ENCODE measurements at places on chromosomes 7 and 10.

- DNase-seq = no peak
Observed at GRCh38 chr10:77643795-77644468, 6.3 kb upstream of the KCNMA1 start.

DNA sequence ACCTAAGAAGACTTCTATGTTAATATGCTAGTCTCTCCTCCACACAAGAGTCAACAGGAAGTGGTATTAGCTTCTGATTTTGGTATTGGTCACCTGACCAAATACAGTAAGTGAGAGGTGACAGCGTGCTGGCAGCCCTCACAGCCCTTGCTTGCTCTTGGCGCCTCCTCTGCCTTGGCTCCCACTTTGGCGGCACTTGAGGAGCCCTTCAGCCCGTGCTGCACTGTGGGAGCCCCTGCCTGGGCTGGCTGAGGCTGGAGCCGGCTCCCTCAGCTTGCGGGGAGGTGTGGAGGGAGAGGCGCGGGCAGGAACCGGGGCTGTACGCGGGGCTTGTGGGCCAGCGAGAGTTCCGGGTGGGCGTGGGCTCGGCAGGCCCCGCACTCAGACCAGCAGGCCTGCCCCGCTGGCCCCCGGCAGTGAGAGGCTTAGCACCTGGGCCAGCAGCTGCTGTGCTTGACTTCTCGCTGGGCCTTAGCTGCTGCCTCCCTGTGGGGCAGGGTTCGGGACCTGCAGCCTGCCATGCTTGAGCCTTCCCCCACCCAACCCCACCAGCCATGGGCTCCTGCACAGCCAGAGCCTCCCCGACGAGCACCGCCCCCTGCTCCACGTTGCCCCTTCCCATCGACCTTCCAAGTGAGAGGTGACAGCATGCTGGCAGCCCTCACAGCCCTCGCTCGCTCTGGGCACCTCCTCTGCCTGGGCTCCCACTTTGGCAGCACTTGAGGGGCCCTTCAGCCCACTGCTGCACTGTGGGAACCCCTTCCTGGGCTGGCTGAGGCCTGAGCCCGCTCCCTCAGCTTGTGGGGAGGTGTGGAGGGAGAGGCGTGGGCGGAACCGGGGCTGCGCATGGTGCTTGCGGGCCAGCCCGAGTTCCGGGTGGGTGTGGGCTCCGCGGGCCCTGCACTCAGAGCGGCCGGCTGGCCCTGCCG is 4.2 kb upstream of the ACSL5 start:
- DNase-seq = no peak

DNA sequence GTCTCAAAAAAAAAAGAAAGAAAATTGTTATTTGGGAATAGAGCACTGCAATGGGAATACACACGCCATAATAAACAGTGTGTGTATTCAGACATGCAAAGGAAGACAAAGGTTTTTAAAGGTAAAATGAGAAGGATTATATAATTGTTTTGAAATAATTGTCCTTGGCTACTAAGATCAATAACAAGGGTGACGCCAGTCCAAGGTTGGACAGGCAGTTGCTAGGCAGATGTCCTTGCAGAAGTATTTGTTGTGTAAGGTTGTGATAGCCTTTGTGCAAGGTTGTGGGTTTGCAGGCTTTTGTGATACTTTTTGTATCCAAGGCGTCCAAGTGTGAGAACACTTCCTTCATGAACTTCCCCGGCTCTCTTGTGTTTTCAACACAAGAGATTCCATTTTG is 72.3 kb upstream of the PRLHR start:
- DNase-seq = no peak

GRCh38 chr7:47288060-47288459 is 293.9 kb downstream of the TNS3 start:
- no peak for DNase-seq

DNA sequence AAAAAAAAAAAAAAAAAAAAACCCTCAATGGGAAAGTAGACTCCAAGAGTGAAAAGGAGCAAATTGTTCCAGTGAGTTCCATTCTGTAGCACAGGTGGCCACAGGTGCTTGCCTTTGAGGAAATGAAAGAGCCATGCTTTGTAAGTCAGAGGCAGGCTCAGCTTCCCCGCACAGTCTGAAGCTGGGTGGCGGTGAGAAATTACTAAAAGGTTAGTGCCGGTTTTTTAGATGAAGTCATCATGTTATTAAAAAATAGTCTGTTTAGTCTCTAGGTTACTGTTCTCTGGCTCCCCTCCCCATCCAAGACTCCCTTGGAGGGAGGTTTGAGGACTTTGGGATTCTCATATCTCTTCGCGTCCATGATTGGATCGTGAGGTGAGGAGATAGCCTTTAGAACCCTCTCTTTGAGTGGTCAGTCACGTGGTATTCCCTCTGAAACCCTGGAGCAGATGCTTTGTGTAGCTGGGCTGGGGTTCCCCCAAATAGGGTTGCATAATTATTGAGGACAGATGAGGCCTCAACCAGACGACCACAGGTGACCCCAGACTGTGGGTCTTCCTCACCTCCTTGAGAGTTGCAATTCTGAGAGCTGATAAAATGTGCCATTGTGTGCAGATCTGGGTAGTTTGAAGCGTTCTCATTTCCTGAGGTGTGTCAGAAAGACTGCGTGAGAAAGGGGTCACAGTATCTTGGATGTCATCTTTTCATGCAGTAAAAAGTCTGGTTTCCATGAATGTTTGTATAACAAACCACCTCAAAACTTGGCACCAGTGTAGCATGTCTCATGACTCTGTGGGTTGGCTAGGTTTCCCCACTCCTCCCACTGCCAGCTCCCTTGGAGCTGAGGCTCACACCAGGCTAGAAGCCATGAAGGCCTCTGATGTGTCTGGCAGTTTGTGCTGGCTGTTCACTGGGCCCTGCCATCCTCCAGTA is 27.1 kb downstream of the OGDH start:
- DNase-seq = no peak

GRCh38 chr10:71909399-71910083 is 54.7 kb upstream of the CHST3 start:
- DNase-seq = no peak

DNA sequence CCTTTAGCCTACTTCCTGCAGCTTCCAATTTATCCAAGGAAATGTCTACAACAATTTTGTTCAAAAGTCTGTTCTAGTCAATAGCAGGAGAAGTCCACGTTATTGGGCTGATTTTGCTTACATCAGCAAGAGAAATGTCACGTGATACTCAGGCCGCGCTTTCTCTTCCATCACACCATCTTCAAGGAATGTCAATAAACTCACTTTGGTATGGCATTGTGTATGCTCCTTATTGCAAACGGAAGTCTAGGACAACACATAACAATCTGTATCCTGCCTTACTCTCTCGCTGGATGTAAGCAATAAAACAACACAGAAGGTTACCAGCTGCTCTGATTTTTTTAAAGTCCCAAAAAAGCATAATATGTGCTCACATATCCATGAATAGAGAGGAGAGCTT is 17.1 kb upstream of the STK17A start:
- DNase-seq = no peak

DNA sequence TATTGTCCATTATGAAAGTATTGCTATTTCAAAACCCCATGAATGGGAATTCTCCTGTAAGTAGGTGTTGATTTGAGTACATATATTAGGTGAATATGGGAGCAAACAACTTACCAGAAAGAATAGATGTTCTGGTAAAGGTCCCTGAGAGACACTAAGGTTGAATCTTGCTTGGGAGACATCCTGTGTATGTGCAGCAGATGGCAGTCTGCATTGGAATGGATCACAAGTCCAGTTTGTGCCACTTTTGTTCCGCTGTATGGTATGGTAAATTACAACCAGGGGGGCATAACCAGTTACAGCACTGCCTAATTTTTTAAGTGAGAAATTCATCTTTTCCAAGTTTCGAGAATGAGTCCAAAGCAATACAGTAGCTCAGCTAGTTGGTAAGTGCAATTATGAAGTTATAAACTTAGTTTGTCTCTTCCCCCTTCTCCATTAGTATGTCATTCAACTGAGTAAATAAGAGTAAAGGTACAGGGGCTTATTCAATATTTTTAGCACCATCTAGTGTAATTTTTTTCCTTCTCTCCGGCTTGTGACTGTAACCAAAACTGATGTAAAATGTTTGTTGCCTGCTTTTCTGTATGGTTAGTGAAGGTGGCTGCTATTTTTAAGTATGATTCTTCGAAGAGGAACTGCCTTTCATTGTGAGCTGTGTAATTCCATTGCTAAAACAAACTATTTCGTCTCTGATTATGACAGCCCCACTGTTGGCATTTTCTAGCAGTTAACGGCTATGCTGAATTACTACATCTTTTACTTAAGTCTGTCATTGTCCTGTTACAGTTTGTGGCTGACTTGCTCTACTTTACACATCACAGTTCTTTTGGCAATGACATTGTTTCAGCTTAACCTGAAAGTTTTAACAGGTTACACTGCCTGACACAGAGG is 2.8 kb downstream of the MCU start:
- no peak for DNase-seq

- no peak for DNase-seq
Observed at GRCh38 chr7:106553446-106553836, 107.5 kb downstream of the CCDC71L start.

DNA sequence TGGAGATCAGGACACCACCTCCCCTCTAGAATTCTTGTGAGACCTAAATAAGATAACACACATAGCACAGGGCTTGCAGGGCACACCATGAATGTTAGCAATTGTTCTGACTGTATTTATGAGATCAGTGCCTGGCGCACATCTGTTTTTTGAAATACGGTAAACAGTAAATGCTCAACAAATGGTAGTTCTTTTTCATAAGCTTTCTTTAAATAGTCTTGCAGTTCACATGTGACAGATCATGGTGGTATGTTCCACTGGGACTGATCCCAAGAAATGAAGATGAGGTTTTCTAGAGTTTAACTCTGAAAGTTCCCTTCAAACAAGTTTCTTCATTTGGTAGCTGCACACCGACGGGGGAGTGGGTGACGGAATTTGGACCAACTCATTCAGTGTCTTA is 34.8 kb downstream of the CREB5 start:
- no peak for DNase-seq

DNA sequence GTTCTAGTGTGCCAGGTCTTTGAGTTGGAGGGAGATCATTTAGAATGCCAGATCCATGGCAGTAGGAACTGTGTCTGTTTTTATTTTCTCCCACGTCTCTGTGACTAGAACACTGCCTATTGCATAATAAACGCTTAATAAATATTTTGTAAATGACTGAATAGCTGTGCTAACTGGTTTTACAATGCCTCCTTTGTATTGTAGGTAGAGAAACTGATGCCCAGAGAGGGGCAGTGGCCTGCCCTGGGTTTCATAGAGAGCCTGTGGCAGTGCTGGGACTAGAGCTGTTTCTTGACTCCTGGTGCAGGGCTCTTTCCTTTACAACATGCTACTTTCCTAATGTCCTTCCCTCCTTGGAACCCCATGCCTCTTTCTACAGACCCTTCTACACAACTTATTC is 2.5 kb downstream of the TAS2R5 start:
- no peak for DNase-seq

DNA sequence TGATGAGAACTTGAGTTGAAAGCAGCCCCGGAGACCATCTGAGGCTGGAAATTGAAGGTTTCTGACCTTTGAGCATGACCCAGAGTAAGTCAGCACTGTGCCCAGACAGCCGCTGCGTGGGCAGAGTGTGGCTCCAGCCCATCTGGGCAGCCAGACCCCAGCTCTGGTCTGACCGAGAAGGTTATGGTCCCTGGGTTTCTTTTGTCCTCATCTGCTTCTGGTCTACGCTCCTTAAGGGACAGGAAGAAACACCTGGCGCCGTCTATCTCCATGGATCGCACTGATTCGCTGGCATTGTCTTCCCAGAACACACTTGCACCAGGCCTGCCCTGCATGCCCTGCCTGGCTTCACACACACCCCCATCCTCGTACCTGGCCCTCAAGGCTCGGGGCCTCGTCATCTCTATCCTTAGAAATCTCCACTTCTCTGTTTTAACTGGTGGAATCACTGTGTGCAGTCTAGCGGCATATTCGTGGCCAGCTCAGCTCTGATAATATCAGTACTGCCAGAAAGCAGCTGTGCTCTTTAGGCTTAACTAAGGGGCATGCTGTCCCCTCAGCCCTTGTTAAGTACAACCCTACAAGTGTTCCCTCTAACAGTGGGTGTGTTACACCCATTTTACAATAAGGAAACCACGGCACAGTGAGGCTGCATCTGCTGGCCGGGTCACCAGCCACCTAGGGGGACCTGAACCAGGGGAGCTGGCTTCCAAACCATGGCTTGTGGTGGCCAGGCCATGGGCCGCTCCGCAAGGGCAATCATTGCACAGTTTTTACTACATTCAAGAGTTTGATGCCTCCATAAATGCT is 127.7 kb downstream of the ADCY1 start:
- DNase-seq = no peak

DNA sequence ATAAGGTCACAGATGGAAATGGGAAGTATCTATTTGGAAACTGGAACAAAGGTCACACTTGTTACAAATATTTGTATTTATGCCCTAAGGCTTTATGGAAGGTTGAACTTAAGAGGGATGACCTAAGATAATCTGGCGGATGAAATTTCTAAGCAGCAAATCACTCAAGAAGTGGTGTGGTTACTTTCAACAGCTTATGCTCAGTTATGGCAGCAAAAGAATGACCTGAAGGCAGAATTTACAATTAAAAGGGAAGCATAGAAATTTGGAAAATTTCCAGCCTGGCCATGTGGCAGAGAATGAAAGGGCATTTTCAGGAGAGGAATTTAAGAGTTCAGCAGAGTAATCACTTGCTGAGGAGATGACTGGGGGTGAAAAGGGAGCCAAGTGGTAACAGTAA is 95.8 kb upstream of the TNS3 start:
- DNase-seq = no peak

- no peak for DNase-seq
Observed at GRCh38 chr10:23872290-23872689, 336.6 kb upstream of the KIAA1217 start.

GRCh38 chr7:137798073-137798763 is 48.6 kb downstream of the DGKI start:
- DNase-seq = no peak

DNA sequence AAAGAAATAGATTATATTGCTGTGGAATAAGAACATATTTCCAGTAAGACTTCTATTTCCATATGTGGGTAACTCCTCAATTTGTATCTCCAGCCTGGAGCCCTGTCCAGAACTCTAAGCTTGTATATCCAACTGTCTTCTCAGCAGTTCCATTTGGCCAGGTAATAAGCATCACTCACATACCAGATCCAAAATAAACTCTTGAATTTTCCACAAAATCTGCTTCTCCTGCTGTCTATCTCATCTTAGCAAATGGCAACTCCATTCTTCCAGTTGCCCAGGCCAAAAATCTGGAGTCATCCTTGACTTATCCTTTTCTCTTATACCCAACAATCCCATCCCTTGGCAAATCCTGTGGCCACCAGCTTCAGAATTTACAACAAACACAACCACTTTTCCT is 325.8 kb downstream of the CAMK1D start:
- no peak for DNase-seq

All from stimulated activated CD4-positive, alpha-beta T cell treated with anti-CD3 and anti-CD28 coated beads, Interleukin-1b, Interleukin-23, amount 100 ng/mL, for 1 hour (primary cell).